ENCODE measurements at places on chromosomes 7 and 10.

- DNase-seq = no peak
Measured at GRCh38 chr10:30088178-30088577, 28.8 kb upstream of the JCAD start.

- DNase-seq = no peak
Measured at GRCh38 chr10:116274064-116274904, 1.3 kb upstream of the GFRA1 start.

GRCh38 chr7:641269-641671 lies 85.2 kb upstream of the DNAAF5 start:
- no peak for DNase-seq

DNA sequence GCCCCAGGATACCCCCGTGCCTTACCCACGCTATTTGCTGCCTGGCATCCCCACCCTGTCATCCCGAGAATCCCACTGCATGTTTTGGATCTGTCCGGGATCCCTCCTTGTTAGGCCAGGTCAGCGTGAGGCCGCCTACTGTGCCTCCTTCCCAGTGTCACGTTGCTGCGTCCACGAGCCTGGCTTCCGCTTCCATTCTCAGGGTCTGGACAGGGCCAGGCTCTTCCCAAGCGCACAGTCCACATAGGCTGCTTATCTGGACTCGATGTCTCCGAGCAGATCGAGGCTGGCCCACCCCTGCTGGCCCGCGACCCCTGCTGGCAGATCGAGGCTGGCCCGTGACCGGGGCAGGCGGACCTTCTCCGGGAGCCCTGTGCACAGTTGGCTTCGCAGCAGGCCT lies 27.1 kb downstream of the FOXK1 start:
- no peak for DNase-seq

- DNase-seq = no peak
Measured at GRCh38 chr10:122152544-122152943, 118.6 kb upstream of the BTBD16 start.

GRCh38 chr10:47107007-47107747 lies 192.8 kb upstream of the GDF10 start:
- no peak for DNase-seq

GRCh38 chr7:45863715-45864114 lies 9.2 kb downstream of the CCDC201 start:
- DNase-seq = no peak

DNA sequence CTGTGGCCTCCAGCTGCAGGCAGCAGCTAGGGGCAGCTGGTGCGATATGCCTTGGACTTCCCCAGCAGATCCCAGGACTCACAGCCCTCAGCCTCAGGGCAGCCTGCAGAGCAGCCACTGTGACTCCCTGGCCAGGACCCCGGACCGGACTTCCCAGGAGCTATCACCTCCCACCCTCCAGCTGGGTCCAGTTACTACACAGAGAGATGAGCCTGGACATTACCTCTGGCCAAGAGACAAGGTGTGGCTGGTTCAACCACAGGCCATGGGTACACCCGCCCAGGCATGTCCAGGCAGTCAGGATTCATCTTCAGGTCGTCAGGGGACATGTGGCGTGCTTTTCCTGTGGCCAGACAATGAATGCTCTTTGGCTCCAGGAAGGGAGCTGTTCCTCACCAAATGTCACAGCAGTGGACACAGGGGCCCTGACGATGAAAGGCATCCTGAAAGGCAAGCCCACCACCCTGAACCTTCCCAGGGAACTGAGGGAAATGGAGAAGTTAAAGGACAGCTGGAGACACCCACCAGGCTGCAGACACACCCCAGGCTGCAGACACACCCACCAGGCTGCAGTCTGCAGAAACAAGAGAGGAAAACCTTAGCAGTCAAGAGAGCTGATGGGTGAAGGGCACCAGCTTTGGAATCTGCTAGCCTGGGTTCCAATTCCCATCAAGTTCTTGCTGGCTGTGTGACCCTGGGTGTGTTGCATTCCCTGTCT lies 25.8 kb upstream of the NANOS1 start:
- DNase-seq = no peak

DNA sequence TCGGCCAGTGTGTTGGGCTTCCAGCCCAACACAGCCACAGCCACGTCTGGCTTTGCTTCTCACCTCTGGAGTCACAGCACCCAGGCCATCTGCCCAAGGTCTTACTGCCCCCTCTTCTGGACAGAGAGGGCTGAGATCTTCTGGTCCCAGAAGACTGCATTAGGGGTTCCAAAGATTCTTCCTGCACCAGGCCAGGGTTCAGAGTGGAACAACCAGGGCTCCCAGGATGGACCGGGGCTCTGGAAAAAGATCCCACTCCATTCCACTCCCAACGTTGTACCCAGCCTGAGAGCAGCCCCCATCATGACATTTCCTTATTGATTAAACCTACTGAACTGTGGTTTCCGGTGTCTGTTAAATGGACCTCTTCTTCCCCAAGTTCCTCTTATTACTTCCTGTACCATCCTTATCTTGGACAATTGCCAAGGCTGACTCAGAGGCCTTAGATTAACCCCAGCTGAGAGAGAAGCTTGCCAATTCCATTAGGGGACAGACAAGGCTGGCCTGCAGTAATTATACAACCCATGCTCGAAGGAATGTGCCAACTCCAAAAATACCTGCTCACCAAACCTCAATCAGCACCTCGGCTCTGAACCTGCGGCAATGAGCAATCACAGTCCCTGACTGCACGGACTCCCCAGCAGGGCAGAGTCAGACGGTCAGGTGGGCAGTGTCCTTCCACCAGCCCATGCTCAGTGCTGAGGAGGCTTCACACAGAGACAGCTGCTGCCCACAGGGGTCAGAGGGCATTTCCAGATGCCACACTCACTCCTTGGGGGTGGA lies 47.9 kb upstream of the NPFFR1 start:
- DNase-seq = no peak

GRCh38 chr10:77359950-77360520 lies 277.6 kb downstream of the KCNMA1 start:
- no peak for DNase-seq

DNA sequence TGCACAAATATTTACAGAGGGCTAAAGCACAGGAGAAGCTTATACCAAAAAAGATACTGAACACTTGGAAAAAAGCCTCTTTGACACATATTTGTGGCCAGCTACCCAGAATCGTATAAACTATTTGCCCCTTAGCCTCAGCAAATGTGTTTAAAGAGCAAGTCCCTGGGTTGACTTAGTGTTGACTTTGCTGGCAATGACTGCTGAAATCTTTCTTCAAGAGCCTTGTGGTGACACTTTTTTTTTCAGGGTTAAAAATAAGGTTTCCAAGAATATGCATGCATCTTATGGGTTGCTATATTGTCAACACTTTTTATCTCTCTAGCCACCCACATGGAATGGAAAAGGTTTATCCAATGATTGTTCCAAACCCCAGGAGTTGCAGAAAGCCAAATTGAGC lies 14.9 kb upstream of the PLEKHS1 start:
- no peak for DNase-seq

GRCh38 chr7:14787551-14787950 lies 115.0 kb downstream of the DGKB start:
- no peak for DNase-seq

DNA sequence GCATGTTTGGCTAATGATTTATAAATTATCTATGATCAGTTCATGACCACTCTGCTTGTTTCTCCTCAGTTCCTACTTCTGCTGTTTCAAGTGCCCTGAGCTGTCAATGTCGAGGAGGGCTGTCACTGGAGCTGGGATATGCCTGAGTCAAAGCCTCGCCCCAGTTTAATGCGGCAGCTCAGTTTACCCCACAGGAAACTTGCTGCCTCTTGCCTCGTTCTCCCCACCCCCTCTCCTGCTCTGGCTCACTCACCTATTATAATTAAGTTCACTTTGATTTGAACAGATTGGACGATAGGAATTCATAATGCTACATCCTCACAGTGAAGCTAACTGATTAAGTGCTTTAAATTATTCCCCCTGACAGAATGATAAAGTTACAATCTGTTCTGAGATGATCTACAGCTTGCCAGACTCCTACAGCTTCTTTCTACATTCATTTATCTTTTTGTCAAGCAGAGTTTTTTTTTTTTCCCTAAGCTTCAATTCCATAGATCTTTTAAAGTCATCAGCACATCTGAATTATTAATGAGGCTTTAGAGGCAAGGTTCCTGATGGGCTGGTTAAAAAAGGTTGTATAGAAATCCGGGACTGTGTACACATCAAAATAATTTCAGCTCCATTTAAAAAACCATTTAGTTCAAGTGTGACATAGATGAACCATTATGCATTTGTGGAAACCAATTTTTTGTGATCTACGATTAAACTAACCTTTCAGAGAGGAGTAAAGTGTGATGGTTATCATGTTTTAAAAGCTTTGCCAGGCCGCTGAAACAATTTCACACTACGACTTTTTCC lies 758.3 kb downstream of the KCNMA1 start:
- DNase-seq = no peak

GRCh38 chr10:77501846-77502261 lies 135.8 kb downstream of the KCNMA1 start:
- DNase-seq = no peak

- no peak for DNase-seq
Measured at GRCh38 chr10:18606051-18606695, 45.2 kb downstream of the NSUN6 start.

DNA sequence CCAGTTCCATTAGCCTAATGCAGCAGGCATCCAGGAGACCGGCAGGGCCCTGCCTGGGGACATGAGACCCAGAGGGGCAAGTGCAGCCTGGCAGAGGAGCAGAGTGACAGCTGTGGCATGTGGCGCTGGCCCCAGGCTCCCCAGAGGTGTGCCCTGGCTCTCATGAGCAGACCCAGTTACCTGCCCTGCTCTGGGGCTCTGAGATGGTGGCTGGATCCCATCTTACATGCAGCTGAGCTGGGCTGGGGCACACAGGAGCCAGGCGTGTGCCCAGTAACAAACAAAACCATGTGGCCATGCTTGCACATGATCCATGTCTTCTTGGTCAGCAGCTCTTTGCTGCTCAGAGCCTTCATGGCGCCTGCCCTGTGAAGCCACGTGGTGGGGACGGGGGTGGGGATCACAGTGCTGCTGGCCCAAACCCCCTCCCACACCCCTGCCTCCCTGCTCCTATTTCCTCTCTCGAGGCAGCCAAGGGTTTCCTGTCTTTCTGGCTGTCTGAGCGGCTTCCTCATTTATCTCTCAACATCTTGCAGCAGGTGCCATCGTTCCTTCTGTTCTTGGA lies 40.3 kb upstream of the GTF2I start:
- DNase-seq = peak; percentile 71

DNA sequence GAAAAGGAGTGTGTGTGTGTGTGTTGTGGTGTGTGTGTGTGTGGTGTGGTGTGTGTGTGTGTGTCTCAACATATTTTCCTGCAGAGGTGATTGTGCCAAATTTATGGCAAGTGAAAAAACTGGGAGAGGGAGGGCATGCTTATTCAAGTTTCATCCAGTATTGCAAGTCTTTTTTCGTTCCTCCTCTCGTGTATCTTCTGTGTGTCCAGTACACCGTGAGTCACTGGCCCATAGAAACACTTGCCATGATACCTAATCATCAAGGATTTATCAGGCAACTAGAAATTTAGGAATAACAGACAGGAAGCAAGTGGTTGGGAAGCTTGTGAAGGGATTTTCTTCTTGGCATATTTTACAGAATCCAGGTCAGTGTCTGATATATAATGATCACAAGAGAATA lies 820.5 kb downstream of the GATA3 start:
- DNase-seq = no peak

Measured in activated CD4-positive, alpha-beta T cell treated with anti-CD3 and anti-CD28 coated beads, Interleukin-2, amount 10 ng/mL, durations not matched to agents 24 days and 14 days (primary cell).